ENCODE measurements at places on chromosomes 3 and 15.
A peak's percentile ranks its signal among the peaks of the same experiment; 100 is the strongest.

GRCh38 chr3:148528024-148528423 is 169.7 kb upstream of the AGTR1 start:
- no peak for DNase-seq

DNA sequence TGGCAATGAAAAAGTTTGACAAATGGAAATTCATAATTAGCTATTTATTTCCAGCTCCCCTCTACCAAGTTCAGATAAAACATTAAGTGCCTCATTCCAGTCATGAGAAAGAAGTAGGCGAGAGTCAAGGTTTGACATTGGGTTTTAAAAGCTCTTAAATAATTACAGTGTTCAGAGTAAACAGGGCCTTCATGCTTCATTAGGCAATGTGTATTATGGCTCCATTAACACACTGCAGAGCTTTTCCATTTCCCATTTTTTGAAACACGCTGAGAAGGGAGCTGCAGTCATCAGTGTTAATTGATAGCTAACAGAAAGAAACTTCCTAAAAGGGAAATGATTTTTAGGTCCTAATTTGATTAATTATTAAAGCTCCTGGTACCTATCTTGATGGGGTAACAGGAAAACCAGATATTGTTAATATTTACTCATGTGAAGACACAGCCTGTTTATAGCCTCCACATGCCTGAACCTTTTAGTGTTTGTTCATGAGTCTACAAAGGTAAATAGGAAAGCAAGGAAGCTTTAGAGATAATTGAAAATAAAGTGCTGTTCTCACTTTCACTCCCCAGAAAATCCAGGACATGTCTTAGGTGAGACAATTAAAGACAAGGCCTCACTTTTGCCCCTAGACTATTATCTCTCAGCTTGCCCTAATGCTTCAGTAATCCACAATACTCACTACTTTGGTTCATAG is 28.7 kb downstream of the SST start:
- no peak for DNase-seq

GRCh38 chr3:64798316-64798715 is 110.5 kb upstream of the ADAMTS9 start:
- DNase-seq: peak; percentile 34

DNA sequence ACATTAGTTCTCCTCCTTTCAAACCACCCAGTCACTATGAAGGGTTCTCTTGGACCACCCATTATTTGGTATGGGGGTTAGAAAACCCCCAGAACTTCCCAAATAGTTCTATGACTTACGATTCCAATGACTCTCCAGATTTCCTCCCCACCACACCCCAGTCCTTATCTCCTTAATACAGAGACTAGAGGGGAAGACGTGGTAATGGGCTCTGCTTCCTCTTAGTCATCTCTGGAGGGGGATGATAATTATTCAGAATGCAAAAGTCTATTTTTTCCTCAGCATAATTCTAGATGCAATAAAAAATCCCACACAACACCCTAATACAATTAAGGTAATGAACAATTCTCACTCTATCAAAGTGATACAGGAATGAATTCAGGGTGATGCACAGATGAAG is 48.9 kb upstream of the CFAP161 start:
- DNase-seq: no peak
